Activated T-cell treated with anti-CD3 and anti-CD28 coated beads for 24 hours (primary cell): ENCODE measurements at places on chromosomes 16 and 17.

DNA sequence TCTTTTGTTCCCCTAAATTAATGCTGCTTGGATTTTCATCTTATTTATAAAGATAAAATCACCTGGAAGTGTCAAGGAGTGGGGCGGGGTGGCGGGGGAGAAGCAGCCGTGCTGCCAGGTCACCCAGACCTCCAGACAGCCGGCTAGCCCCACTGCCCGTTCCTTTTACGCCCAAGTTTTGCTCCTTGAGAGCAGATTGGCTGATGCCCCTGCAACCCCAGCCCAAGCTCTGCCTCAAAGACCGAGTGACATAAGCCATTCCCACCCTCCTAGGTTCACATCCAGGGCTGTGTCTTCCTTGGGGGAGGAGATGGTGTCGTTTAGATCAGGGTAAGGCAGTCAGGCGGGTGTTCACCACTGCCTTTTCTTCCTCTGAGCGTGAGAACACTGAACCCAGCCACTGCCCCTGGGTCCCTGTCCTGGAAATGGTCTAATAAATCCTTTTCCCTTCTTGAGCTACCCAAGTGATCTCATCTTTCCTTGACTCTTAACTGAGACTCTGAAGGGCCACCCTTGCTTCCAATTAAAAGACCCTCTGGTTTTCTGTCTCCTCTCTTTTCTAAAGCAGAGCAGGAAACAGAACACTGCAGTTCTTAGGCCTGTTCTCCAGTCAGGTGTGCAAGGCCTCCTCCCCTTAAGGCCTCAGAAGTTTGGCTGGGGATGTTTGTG lies 5.7 kb downstream of the PDF start:
- no peak for DNase-seq

- no peak for DNase-seq
Observed at GRCh38 chr16:74046524-74046923, 250.1 kb upstream of the PSMD7 start.

DNA sequence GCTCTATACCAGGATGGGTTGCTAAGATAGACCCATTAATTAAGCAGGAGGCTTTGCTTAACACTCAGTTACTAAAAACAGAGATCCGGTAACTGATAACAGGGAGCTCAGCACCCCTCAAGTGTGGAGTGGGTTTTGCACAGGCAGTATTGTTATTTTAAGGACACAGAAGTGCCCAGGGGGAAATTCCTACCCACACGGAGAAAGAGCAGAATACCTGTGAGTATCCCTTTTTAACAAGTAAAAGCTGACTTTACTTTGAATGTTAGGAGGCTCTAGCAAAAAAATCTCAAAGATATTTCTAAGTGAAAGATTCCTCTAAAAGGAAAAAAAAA lies 32.8 kb upstream of the HAS3 start:
- no peak for DNase-seq

GRCh38 chr17:70242781-70243437 lies 73.6 kb downstream of the KCNJ2 start:
- DNase-seq: no peak

- DNase-seq: no peak
Observed at GRCh38 chr16:70160821-70161220, 12.8 kb upstream of the CLEC18C start.

DNA sequence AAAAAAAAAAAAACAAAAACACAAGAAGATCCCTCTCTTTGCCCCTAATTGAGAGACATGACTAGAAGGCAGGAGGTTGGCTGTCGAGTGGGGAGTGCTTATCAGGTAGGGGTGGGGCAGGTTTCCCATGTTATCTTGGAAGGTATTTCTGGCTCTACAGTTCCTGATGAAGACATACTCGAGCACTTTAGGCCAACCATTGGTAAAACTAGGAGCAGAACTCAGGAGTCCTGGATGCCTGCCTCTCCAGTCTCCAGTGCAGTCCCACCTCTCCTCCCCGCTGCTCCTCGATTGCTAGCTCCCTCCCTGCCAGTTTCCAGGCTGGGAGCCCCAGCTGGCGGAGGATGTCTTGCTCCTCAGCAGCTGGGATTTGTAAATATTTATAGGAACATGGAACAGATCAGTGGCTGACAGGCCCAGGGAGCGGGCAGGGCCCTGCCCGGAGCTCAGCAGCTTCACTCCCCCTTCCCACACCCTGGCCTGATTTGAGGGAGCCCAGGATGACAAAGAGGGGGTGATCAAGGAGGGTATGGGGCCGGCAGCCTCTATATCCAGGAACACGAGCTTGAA lies 11.4 kb upstream of the C1QL1 start:
- DNase-seq: no peak

- no peak for DNase-seq
Observed at GRCh38 chr17:74682471-74683190, 30.1 kb downstream of the CD300LF start.

- DNase-seq: peak; percentile 20
Observed at GRCh38 chr17:82497483-82498405, 21.8 kb upstream of the FOXK2 start.

DNA sequence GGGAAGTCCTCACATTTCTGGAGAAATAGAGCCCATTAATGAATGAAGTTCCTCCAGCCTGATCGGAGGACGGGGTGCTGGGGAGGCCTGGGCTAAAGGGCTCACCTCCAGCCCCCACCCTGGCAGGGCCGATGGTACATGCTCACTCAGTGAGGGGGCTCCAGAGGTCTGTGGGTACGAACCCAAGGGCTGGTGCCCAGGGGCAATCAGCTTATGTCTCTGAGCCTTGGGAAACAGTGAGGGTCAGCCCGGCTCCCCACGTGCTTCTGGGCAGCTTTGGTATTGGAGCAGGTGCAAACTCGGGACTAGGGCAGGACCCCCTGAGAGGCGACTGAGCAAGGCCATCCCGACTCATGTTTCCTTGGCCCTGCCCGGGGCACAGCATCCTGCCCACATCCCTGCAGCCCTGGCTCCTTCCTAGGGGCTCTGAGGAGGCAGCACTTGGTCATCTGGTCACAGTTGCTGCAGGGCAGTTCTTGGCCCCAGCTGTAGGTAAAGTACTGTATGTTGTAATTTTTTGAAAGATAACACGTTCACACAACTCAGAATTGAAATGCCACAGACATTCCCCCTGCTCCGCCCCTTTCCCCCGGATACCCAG lies 969 bp upstream of the CETP start:
- DNase-seq: no peak

- no peak for DNase-seq
Observed at GRCh38 chr17:29096094-29096493, 53.2 kb downstream of the PIPOX start.
